NCI-H2081 treated with DMSO at 0.1 percent for 48 hours (cell line): ENCODE measurements at places on chromosomes 3 and 15.
A peak's percentile ranks its signal among the peaks of the same experiment; 100 is the strongest.

- DNase-seq = no peak
Observed at GRCh38 chr3:195180490-195181112, 90.4 kb downstream of the XXYLT1 start.

DNA sequence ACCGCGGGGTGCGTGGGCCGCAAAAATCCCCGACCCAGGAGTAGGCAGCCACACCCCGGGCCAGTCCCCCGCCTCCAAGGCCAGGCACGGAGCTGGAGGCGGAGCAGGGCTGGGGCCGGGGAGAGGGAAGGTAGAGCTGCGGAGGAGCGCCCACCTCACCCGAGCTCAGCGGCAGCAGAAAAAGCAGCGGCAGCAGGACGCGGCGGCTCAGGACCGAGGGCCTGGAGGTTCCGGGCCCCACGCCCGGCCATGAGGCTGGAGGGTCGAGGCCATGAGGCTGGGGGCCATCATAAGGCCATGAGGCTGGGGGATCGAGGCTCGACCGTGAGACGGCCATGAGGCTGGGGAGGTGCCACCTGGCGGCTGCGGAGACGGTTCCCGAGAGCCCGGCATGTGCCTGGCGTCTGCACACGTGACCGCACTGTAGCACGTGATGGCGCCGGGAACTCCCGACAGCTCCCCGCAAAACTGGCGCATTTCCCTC lies 32.9 kb upstream of the PRSS50 start:
- no peak for DNase-seq

DNA sequence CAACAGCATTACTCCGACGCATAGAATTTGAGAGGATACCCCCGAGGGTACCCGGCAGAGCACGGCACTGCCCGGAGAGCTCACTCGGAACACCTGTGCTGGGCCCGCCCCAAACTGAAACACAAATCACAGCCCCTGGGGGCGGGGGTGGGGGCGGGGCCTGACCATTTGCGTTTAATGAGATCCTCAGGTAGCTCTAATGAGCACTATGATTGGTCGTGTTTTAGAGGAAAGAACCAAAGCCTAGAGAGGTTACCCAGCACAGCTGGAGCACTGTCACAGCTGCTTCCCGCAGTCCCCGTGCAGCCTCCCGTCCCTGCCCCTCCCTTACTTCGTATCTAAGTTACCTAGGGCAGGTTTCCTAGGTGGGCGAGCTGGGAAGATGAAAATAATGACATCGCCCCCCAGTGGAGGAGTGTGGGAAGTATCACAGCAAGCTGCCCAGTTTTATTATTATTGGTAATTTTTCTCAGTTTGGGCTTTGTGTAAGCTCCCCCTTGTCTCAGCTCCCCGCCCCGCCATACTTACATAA lies 187.1 kb downstream of the PDE8A start:
- DNase-seq = peak; percentile 55

DNA sequence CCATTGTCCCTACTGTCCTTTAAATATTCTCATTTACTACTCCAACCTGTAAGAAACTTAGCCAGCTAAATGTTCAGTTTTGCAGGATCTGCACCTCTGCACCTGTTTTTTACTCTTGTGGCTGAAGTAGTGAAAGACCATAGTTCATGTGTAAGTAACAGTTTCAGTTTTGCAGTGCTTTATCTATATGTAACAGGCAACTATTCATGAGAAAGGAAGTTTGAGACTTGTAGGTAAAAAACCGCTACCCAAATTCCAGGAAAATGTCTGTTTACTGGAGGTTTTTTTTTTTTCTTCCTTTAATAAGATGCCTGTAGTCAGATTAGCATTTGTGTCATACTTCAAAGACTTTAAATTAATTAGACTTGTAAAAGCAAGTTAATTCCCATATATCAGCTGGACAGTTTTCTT lies 25.4 kb upstream of the MBNL1 start:
- DNase-seq = no peak

DNA sequence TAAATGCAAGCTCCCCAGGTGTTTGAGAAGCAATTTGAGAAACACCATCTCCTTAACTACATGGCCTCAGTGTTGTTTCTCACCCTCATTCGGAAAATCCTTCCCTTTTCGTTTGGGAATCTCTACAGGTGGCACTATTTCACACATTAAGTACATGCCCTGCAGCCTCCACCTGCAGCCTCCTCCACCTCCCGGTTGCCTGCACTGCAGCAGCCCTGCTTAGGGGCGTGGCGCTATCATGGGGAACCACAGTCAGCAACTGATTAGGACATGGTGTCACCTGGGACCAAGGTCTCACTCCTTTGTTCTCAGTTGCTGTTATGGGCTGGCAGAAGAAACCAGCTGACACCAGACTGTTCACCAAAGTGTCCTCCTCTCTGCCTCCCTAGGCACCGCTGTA lies 11.7 kb upstream of the ZNF774 start:
- no peak for DNase-seq

GRCh38 chr15:48570822-48571221 lies 74.7 kb downstream of the FBN1 start:
- no peak for DNase-seq

DNA sequence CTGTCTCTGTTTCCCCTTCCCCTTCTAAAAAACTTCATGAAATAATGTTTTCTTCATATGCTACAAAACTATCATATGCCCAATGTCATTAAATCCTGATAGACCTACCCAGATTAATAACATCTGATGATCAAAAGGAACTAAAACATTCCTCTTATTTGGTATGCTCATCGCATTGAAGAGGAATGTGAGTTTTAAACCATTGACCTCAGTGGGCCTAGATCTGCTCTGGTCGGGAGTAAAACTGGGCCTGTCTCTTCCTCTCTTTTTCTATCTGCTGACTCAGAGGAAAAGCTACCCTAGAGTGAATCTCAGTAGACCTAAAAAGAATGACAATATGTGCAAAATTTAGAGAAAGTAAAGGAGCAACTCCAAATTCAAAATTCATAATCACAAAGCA lies 275.8 kb downstream of the SATB1 start:
- no peak for DNase-seq

GRCh38 chr15:28936481-28936881 lies 50.7 kb downstream of the APBA2 start:
- DNase-seq = no peak

DNA sequence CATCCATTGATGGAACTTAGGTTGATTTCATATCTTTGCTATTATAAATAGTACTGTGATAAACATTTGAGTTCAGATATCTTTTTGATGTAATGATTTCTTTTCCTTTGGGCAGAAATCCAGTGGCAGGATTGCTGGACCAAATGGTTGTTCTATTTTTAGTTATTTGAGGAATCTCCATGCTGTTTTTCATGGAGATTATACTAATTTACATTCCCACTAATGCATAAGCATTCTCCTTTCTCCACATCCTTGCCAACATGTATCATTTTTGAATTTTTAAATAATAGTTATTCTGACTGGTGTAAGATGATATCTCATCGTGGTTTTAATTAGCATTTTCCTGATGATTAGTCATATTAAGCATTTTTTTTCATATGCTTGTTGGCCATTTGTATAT lies 144.0 kb upstream of the SUCLG2 start:
- no peak for DNase-seq

GRCh38 chr3:163879172-163879571 lies 1199.1 kb downstream of the SI start:
- DNase-seq = no peak

DNA sequence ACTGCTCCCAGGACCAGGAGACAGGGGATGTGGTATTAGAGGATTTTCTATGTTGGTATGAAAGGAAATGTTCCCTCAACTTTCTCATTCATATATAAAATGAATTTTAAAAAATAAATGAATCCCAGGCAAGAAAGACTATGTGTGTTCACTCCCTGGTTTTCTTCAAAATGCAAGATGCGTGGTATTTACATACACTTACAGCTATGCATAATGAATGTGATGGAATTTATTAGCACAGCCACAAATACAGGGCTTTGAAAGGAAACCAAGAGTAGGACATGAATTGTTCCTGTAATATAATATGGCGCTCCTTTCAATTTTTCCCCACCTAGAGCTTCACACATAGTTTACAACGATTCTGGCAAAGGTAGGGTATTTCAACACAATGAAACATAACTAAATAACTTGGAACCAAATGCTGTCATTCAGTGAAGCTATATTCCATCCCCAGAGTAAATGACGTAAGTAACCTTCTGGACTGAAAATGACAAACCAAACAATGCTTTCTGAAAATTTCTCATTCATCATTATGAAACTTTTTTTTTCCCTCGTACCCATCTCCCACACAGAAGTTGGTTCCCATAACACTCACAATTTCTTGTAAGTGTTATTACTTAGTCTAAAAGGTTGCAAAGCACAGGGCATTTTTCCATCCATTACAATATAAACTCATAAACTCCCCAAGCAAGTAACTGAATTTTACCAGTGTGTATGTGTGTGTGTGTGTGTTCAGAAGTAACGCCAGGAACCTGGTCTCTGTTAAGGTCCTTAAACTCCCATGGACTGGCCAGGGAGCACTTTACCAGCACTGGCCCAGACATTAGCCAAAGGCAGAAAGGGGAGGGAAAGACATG lies 41.8 kb downstream of the CBLB start:
- no peak for DNase-seq

GRCh38 chr15:67613708-67614107 lies 71.2 kb downstream of the MAP2K5 start:
- DNase-seq = no peak

GRCh38 chr3:148932972-148933371 lies 58.4 kb upstream of the GYG1 start:
- DNase-seq = no peak

- DNase-seq = no peak
Observed at GRCh38 chr15:95327183-95327525, 1003.3 kb upstream of the NR2F2 start.

DNA sequence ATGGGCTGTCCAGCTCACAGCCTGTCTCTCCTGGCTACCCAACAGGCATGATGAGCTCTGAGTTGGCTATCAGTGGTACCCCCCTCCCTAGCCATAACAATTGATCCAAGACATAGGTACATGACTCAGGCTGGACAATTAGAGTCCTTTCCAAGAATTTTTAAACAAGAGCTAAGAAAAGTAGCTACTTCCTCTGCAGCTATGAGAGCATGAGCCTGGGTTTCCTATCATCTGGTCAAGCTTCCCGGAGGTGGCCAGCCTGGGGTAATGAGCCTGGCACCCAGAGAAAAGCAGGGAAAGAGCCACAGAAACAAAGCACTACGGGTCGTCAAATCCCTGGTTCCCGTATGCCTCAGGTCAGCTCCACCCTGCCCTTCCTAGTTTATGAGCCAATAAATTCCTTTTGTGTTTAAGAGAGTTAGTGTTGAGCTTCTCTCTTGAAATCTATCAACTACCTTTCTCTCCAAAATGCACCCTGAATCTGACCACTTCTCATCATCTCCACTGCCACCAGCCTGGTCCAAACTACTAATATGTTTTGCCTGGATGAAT lies 2.3 kb upstream of the SLC51B start:
- DNase-seq = no peak

DNA sequence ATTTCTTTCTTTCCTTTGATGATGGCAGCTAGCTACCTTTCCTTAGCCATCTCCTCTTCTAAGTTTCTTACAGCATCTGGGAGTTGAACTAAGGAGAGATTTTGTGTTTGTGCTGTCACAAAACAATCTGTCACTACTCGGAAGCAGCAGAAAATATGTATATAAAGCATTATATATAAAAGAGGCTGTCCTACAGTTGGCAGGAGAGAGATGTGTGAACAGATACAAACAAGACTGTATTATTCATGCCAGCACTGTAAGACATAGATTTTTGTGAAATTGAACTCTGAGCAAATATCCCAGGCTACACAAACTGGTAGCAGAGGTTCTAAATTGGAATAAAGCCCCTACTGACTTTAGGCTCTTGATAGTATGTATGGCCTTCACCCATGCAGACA lies 577.5 kb upstream of the NECTIN3 start:
- no peak for DNase-seq

DNA sequence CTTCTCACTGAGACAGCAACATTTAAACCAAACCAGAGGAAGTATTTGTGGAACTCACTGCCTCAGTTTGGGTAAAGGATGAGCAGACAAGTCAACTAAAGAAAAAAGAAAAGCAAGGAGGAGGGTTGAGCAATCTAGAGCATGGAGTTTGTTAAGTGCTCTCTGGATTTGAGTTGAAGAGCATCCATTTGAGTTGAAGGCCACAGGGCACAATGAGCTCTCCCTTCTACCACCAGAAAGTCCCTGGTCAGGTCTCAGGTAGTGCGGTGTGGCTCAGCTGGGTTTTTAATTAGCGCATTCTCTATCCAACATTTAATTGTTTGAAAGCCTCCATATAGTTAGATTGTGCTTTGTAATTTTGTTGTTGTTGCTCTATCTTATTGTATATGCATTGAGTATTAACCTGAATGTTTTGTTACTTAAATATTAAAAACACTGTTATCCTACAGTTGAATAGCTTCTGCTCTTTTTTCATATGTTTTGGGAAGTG lies 23.3 kb downstream of the CLDN18 start:
- no peak for DNase-seq

GRCh38 chr3:127525373-127525772 lies 65.2 kb downstream of the TPRA1 start:
- no peak for DNase-seq

DNA sequence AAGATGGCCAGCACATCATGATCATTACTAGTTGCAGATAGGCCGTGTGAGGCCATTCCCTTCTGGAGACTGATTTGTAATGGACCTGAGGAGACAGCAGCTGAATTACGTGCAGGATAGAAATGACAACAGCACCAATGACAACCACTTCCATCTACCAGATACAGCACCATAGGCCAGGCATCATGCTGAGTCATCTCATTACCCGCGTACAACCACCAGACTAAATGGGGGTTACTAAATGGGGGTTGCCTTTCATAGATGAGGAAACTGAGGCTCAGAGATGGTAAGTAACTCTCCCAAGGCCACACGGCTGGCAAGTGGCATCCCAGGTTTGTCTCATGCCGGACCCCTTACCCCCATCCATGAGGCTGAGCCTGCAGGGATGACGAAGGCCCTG lies 32.8 kb upstream of the FAM107A start:
- no peak for DNase-seq

DNA sequence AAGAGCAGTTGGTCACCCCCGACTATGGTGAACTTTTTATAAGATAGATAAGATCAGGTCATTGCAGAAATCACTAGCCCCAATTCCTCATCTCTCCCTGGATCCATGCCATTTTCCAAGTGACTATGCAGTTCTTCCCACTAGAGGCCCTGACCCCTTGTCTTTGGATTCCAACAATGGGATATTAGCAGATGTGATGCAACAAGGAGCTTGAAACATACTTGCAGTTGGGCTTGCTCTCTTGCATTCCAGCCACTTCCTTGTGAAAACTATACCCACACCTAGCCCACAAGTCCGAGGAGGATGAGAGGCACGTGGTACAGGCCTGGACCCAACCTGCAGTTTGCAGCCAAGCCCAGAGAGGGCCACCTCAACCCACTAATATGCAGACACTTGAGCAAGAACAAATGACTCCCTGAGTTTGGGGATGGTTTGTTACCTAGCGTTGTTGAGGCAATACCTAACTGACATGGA lies 60.6 kb downstream of the SUCLG2 start:
- no peak for DNase-seq

GRCh38 chr15:83697716-83698115 lies 43.8 kb downstream of the ADAMTSL3 start:
- no peak for DNase-seq

DNA sequence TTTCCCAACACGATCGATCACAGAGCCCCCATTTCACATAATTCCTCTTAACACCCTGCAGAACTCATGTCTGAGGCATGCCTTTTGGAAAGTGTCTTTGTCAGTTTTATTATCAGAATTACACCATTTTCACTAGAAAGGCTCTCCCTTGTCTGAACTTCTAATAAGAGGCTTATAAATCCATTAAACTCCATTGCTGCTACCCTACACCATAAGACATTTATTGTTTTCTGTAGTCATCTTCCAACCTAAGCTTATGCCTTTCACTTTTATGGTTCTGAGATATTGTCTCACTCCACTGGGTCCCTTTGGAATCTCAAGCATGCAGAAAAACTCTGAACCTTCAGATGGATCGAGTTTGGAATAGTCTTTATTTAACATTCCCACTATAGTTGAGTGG lies 50.2 kb upstream of the TPM1 start:
- no peak for DNase-seq
